ENCODE measurements at places on chromosomes 4 and X.

- no peak for DNase-seq
Measured at GRCh38 chr4:183544109-183544508, 39.3 kb downstream of the ING2 start.

DNA sequence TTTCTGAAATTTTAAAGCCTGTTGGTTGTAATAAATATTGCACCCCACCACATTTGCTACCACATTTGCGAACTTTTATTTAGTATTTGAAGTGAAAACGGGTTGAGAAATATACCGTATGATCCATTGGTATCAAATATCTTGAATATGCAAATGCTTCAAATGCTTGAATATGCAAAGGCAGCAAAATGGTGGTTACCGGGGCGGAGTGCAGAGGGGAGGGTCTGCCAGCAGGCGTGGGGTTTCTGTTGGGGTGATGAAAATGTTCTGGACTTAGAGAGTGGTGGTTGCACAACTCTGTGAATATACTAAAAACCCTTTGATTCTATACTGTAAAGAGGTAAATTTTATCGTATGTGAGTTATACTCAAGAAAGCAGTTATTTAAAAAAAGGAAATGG is 35.3 kb downstream of the SHROOM2 start:
- DNase-seq = no peak

- no peak for DNase-seq
Measured at GRCh38 chr4:13983189-13983790, 355.8 kb upstream of the BOD1L1 start.

DNA sequence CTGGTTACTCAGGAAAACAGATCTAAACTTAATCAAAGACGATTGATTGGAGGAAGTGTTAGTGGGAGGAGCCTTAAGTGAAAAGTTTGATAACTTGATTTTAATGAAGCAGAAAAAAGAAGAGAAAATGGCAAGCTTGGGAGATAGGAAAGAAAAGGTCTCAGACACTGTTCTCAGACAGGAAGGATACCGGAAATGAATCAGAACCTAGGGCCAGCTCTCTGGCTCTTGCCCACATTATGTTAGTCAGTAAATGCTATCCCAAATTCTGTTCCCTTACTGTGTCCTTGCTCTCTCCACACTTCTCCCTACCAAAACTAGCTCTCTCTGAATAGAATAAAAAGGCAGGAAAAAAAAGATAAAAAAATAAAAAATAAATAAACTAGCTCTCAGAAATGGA is 48.6 kb upstream of the TMEM164 start:
- no peak for DNase-seq

DNA sequence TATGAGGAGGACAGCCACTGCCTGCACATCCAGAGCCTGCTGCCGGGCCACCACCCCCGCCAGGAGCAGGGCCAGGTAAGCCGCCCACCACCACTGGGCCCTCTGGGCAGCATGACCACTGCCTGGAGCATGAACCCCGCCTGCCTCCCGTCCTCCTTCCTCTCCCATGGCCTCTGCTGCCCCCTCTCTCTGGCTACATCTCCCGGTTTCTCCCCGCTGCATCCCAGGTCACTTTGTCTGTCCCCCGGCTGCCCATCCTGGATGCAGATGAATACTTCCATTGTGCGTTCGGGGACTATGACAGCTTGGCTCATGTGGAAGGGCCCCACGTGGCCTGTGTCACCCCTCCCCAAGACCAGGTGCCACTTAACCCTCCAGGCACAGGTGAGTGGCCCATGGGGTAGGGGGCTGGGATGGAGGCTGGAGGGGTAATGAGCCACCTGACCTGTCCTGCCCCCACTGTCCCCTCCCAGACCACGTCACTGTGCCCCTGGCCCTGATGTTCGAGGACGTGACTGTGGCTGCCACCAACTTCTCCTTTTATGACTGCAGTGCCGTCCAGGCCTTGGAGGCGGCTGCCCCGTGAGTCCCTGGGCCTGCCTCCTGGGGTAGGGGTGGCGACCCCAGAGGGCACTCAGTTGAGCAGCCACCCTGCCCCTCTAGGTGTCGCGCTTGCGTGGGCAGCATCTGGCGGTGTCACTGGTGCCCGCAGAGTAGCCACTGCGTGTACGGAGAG is 6.0 kb downstream of the PLXNB3 start:
- DNase-seq = no peak

GRCh38 chr4:6107114-6107791 is 89.0 kb upstream of the C4orf50 start:
- no peak for DNase-seq

GRCh38 chrX:26783512-26784225 is 567.7 kb downstream of the MAGEB5 start:
- no peak for DNase-seq

- no peak for DNase-seq
Measured at GRCh38 chr4:2320152-2320551, 58.2 kb upstream of the MXD4 start.

GRCh38 chrX:44352758-44353157 is 9.3 kb upstream of the EFHC2 start:
- DNase-seq = no peak

DNA sequence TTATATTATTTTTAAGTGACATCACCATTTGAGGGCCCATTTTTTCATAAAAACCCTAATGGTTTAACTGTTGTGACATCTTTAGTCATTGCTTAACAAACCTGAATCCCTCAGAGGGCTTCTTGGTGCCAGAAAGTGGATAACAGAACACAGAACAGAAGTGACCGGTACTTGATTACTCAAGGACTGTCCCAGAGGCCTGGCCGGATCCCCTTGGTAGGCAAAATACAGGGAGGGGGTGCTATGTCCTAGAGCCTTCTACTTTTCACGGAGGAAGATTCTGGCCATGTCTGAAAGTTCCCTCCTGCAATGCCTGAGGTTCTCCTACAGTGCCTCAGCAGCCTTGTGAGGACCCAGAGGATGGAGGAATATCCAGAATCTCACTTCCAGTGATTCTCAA is 94.3 kb upstream of the DCLK2 start:
- DNase-seq = no peak
